Mesenteric fat pad (tissue), 1 donor: ENCODE measurements at places on chromosomes 6 and 20.
A peak's percentile ranks its signal among the peaks of the same experiment; 100 is the strongest.

DNA sequence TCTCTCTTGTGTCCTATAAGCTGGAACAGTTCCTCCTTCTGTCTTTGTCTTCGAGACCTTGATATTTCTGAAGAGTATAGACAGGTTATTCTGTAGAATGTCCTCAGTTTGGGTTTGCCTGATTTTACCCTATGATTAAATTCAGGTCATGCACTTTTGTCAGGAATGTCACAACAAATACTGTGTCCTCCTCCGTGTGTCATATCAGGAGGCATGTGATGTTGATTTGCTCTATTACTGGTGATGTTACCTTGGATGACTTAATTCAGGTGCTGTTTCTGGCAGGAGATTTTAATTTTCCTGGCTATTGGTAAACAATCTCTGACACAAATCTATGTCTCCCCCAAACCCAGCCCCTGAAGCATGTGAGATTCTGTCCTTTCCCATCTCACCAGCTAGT is 33.3 kb upstream of the CHMP4B start:
- no peak for DNase-seq

- no peak for DNase-seq
Observed at GRCh38 chr6:139053382-139053781, 24.8 kb downstream of the ABRACL start.

DNA sequence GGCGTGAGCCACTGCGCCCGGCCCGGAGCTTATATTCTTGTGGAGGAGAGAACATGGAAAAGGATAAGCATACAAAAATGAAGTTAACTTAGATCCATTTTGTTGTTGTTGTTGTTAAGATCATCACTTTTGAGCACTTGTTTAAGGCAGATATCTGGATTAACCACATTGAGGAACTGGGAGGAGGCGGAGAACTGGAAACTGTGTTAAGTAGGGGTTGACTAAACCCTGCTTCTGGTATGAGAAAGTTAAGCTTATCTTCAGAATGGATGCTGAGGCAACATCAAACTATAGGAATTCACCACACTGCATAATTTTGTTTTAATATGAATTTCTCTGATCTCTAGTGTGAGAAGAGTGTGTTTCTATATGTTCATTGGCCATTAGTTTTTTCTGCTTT is 57.6 kb downstream of the GCNT2 start:
- no peak for DNase-seq

GRCh38 chr6:34531580-34532201 is 24.4 kb downstream of the SPDEF start:
- DNase-seq: no peak

DNA sequence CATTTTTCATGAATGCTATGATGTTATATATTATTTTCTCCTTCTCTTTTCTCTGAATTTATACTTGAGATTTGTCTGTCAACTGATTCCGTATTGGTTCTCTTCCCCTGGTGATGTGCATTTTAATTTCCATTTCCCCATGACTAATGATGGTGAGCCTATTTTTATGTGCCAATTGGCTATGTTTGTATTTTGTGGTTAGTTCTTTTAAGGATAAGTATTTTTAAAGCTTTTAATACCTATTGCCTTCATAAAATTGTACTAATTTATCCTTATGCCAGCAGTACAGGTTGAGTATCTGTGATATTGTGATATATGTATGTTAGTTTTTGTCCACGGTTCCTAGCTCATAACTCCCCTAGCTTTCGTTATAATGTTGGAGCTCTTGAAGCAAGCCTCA is 2.8 kb downstream of the POLH start:
- no peak for DNase-seq

GRCh38 chr6:134722200-134722870 is 227.6 kb downstream of the ALDH8A1 start:
- no peak for DNase-seq

- DNase-seq: no peak
Observed at GRCh38 chr6:47106721-47107197, 64.6 kb upstream of the ADGRF1 start.

DNA sequence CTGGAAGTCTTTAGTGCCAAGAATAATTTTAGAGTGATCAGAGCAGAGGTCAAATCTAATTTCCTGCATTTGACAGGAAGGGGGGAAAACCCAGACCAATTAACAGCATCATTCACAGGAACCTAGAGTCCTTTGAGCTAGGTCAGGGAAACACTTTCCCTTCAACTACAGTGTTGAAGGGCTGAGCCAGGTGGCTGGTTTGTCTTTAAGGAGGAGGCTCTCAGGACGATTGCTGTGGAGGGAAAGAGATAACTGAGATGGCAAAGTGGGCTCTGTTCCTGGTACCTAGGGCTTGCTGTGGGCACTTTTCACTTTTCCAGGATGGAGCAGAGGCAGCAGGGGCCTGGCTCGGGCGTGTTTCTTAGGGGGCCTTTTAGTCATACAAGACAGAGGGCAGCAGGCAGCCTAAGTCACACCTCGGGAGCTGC is 111.9 kb downstream of the SCML4 start:
- DNase-seq: no peak

- no peak for DNase-seq
Observed at GRCh38 chr20:48898210-48898609, 23.3 kb upstream of the ARFGEF2 start.

DNA sequence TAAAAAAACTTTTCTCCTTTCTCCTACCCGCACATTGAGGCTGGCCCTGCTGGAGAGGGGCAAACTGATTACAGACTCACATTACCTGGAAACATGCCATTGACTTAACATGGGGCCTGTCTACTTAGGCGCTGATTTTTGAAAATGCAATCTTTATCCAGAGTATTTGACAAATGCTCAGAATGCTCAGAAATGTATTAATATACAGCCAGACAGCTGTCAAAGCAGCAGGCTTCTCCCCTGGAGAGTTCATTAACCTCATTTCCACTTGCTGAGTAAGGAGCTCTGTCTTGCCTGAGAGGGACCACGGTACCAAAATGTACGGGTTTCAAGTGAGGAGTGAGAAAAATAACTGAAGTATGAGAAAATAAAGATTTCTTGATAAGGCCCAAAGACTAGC is 95.7 kb downstream of the PAX1 start:
- DNase-seq: no peak

DNA sequence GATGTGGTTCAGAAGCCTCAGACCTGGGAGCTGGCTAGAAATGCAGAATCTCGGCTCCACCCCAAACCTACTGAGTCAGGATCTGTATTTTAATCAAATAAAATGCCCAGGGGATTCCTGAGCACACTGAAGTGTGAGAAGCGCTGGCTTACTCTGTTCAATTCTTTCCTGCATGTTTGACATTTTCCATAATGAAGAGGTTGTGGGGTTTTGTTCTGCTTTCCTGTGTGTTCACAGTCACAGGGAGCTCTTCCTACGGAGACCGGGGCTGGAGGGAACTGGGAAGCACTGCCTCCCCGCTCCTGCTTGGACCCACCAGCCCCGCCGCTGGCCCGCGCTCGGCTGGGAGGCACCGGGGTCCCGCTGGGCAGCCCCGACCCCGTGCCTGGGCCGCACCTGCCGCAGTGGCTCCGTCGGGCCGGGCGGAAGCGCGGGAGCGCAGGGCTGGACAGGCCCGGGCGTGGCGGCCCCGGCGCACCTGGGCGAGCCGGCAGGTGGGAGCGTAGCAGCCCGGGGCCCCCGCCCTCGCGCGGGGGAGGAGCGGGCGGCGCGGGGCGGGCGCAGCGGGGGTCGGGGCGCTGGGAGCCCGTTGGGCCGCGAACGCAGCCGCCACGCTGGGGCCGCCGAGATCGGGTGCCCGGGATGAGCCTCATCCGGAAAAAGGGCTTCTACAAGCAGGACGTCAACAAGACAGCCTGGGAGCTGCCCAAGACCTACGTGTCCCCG is at the start of gene MAPK13:
MAPK13 (plus strand) TSS at position 573 of the 726 bp plus-strand sequence; CDS start at position 643, 70 bp downstream.
- DNase-seq: peak; percentile 89

DNA sequence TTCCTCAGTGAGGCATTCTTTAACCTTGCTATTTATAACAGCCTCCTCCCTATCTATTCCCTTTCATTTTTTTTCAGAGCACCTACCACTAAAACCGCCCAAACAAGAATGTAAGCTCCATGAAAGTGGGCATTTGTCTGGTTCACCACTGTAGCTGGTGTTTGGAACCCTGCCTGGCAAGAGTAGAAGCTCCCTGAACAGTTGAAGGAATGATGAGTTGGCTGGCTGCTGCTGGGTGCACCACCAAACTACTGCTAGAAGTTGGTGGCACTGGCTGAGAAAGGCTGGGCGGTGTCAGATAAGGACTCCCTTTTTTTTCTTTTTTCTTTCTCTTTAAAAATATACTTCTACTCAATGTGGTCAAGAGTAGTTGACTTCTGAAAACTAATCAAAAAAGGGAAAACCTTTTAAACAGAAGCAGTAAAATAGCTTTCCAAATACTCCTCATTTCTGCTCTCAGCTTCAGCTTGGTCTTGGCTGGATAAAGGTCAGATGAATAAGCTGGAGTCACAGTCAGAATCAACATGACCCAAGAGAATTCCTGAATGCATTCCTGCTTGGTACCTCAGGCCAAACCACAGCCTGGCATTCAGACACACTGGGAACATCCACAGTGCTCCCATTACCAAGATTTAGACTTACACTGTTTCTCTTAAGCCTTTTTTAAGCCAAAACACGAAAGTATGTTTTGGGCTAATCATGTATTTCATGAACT is 38.0 kb downstream of the RTN4IP1 start:
- no peak for DNase-seq

GRCh38 chr6:75350156-75350555 is 65.6 kb upstream of the TMEM30A start:
- DNase-seq: no peak

DNA sequence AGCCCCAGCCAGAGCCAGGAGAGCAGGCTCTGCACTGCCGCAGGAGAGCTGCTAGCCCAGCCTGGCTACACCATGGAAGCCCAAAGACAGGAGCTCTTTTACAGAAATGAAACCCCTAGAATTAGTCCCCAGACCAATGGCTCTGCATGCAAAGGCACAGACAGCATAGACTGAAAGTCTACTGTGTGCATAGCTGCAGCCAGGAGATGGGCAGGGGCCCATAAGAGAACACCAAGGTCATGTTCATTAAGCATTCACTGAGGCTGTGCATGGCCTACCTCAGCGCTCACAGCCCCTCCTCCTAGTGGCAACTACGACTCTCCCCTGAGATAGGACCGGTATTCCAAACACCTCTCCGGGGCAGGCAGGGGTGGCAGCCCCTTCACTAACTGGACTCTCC is 34.9 kb downstream of the SNX5 start:
- no peak for DNase-seq

- no peak for DNase-seq
Observed at GRCh38 chr6:142942805-142943227, 2.2 kb downstream of the HIVEP2 start.

- DNase-seq: no peak
Observed at GRCh38 chr20:12700701-12701100, 308.1 kb upstream of the SPTLC3 start.

DNA sequence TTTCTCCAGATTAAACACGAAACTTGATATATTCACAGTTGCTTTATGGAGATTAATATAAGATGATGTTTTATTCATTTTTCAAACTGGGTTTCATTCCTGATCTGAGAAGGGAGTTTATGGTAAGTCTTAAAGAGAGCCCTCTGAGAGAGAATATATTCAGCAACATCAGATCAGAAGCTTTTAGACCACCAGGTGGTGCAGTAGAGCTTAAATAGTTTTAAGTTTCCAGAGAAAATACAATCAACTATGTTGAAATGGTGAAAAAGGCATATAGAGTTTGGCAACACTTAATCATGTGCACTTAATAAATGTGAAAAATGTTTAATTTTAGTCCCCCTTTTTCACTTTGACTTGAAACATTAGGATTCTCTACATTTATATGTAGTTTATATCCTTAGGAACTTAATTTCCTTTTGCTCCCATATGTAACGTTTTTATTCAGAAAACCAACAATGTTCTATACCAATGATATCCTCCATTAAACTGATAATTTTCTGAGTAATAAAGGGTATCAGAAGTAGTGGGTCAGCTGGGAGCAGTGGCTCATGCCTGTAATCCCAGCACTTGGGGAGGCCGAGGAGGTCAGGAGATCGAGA is 86.4 kb upstream of the CLDN20 start:
- no peak for DNase-seq

- no peak for DNase-seq
Observed at GRCh38 chr6:117601811-117602150, 530 bp downstream of the GOPC start.

DNA sequence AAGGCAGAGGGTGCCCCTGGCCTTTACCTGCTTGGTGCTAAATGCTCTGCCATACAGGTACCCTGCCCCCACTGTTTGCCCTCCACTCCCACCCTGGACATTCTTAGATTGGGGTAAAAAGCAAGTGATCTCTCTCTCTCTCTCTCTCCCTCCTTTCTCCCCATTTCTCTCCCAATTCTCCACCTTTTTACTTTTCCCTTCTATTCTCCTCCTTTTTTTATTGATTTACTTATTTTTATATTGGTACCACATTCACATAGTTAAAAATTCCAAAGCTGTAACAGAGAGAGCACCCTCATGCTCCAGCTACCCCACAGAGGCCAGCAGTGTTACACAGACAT is 37.7 kb upstream of the ID1 start:
- DNase-seq: no peak

GRCh38 chr6:39210450-39210849 is 18.8 kb downstream of the KCNK5 start:
- no peak for DNase-seq

DNA sequence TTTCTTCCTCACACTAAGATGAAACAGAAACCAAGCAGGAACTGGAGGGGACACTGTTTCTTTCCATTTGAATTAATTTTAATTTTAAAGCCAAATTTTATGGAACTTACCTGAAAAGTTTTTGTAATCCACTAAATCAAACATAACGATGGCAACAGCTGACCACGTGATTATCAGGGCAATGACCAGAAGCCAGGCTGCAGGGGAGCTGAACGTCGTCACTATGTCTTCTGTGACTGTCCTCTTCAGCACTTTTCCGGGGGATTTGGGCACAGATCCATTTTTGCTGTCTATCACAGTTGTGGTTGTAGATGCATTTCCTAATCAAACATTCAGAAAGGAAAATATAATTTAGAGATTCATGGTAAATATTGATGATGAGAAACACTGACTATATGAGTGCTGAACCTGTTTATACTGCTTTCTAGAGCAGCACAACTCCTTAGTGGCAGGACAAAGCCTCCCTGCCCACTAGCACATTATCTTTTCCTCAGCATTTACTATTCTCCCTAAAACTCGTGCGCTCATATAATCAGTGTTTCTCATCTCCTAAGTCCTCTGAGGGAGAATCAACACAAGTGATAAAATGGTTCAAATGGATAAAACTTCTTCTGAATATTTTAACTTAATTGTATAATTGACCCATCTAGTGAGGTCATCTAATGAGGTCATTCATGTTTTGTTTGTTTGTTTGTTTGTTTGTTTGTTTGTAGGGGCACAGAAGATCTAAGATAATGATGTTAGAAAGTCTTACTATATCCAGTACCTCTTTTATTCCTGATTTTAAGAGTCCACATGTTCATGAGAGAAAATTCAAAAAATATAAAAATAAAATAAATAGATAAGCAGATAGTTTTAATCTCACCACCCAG is 65.7 kb downstream of the TRDN start:
- no peak for DNase-seq

- no peak for DNase-seq
Observed at GRCh38 chr20:31579245-31579644, 25.8 kb upstream of the ID1 start.

GRCh38 chr6:15280028-15280427 is 34.2 kb downstream of the JARID2 start:
- DNase-seq: no peak
